ENCODE measurements at places on chromosomes 11 and 22.

DNA sequence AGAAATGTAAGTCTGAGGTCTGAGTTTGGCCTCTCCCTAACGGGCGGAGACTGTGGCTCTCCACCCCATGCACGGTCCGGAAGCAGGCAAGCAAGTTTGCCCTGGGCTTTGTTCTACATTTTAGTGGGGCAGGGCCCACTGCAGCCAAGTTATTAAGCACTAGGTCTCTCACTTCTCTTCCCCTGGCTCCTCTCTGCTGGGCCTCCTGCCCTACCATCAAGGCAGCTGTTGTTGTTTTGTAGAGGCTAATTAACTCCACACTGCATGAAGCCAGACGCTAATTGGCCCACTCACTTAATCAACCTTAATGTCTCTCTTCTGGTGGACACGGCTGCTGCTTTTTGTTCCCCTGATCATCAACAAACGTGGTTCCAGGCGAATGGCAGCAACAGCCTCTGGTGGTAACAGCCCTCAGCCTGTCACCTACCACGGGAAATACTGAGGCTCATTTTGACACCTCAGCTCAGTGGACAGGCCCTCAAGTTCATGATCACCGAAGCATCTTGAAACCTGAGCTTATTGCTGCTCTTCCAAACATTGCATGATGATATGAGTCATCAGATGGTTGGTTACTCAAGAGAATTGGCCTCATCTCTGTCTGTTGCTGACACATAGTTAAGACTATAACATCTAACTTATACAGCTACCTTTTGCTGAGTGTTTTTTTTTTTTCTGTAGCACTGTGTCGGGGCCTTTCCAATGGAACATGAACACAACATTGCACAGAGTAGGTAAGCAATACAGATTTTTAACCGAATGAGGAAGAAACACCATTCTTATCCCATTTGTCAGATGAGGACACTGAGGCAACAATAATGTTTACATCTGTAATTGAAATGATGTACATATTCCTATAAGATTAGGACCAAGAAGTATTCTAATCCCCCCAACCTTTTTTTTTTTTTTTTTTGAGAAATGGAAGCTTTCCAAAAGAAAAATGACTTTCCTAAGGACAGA is 20.8 kb upstream of the LMO2 start:
- peak; percentile 66 for DNase-seq

DNA sequence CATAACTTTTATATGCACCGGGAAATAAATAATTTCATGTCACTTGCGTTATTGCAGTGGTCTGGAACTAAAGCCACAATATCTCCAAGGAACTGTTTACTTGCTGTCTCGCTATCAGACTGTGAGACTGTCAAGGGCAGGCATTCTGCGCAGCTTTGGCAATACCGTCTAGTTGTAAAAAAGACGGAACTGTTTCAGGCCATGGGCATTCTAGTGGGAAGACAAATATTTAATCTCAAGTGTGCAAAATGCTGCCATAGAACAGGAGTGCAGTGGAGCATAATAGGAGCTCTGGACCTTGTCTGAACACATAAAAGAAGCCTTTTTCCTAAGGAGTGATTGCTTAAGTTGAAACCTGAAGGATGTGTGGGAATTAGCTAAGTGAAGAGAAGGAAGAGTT is 53.8 kb downstream of the PACS1 start:
- no peak for DNase-seq

DNA sequence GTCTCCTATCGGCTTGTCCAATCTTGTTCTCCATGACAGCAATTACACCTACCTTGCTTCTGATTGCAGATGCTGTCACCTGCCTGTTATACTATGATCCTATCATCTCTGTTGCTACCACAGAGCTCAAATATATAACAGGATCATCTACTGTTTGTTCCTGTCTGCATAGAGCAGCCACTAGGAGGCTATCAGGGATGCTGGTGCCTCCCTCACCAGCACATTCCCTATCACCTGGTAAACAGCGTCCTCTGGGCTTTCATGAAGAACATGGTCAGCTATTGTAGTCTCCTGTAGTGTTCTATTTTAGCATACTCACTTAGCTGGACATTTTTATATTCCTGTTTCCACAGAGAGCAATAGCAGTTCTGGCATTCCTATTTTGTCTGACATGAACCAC is 87.8 kb upstream of the FAT3 start:
- no peak for DNase-seq

DNA sequence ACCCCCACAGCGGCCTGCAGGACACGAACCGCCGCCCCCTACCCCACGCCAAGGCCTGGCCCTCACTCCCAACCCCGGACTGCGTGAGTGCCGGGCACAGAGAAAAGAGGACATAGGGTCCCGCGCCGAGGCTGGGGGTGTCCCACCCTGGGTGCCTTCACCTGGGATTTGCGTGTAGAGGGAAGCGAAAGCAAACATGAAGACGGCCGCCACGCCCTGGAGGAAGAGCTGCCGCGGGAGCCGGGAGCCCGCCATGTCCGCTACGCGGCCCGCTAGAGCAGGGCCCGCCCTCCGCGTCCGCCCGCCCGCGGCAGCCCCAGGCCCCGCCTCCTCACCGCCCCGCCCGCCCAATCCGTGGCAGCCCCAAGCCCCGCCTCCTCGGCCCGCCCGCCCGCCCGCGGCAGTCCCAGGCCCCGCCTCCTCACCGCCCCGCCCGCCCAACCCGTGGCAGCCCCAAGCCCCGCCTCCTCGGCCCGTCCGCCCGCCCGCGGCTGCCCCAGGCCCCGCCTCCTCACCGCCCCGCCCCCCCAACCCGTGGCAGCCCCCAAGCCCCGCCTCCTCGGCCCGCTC is at the start of gene LMF2:
Gene LMF2 (minus strand): TSS at position 282 of the 570 bp plus-strand sequence. CDS start 27 bp downstream, at position 255.
- peak; percentile 66 for DNase-seq

DNA sequence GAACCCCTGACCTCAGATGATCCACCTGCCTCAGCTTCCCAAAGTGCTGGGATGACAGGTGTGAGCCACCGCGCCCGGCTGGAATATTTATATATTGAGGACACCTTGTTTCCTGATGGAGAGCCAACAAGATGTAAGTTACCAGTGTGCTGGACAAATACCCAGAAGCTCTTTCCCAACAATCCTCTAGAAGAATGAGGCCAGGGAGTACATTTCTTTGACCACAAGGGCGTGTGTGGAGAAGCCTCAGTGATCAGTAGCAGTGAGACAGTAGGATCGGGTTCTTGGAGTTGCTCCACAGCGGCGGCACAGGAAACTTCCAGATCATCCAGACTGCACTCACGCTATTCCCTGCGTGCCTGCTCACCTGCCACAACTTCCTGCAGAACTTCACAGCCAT is 10.3 kb upstream of the POLA2 start:
- DNase-seq = no peak

GRCh38 chr11:75812542-75813040 is 2.4 kb upstream of the UVRAG start:
- no peak for DNase-seq

- no peak for DNase-seq
These were observed 89.0 kb upstream of the GRK3 start for GRCh38 chr22:25475257-25476022.

DNA sequence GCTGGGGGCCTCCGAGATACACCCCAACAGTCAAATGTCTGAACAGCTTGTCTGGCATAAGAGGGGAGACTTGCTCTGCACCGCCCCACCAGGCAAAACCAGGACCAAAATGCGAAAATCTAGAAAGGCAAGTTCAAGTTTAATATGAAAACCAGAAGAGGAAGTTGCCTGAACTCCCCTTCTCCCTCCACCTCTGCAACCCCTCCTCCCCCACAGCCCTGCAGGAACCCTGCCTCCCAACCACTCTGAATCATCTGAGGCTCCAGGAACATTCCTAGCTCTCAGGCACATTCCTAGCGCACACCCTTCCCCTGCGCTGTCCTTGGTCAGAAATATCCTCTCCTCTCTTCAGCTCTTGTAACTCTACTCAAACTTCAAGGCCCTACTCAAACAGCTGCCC is 36.7 kb downstream of the ISX start:
- peak; percentile 5 for DNase-seq

GRCh38 chr22:16925407-16925966 is 82.5 kb downstream of the GAB4 start:
- no peak for DNase-seq

DNA sequence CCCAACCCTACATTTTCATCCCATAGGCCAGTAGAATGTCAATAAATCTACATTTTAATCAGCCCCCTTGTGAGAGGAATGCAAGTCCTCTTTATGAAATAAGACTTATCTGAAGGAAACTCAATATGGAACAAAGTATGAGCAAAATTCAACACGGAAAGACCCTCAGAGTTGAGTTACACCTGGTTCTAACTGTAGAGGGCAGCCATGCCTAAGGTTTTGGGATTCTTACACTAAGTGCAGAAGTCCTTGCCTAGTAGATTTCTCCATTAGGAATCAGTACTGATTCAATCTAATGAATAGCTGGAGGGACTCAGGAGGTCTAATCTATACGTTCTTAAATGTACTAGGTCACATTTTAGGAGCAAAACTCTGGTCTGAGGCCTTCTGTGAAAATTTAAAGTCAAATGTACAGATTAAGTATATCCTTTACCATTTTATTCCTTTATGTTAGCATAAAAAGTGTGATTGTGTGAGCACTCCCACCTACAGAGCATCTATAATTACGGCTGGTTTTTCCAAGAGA is 904.5 kb downstream of the DLG2 start:
- DNase-seq = peak; percentile 12

GRCh38 chr11:102560555-102561011 is 30.0 kb upstream of the MMP7 start:
- no peak for DNase-seq

DNA sequence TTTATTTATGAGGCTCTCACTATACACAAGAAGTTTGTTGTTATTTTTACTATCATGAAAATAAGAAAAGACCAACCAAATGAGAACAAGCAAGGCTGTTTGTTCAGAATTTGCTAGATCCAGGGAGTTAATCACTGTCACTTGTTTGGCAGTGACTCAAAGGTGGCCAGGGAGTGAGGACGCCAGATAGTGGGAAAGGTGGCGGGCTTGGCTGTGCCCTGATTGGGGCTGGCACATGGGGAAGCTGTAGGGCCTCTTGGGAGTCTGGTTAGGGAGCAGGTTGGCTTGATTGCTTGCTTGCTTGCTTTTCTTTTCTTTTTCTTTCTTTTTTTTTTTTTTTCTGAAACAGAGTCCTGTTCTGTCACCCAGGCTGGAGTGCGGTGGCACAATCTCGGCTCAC is 53.1 kb upstream of the SLC22A12 start:
- no peak for DNase-seq

DNA sequence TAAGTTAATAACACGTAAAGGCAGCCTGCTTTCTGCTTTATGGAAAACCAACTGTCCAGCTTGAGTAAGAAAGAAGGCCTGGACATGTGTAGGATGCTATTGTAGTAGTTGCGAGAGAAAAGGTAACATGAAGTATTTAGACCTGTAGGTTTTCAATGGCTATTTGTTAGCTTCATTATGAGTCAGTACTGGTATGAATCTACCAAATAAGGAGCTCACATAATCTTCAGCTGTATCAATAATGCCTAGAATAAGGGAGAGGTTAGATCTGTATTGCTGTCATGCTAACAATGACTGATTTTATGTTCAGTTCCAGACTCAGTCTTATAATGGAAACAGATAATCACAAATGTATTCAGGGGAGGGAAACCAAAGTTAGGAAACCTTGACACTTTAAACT is 550.3 kb downstream of the CNTN5 start:
- no peak for DNase-seq

- DNase-seq = no peak
These were observed 26.1 kb upstream of the ZNRF3 start for GRCh38 chr22:28857288-28857687.

DNA sequence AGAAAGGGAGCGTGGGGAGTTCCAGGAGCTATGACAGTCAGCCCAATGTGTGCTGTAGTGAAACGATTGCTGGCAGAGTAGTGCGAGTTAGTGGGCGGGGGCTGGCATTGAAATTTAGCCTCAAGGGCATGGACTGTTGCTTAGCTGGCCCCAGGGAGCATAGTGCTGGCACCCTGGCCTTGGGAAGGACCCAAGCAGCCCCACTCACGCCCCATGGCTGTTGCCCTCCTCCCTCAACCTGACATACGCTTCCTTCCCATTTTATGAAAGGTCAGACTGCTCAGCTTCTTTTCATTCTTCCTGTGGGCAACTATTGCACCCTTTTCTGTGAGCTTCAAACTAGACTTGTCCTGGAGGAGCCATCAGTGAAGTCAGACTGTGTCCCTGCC is 52.0 kb upstream of the SUSD2 start:
- DNase-seq = no peak

DNA sequence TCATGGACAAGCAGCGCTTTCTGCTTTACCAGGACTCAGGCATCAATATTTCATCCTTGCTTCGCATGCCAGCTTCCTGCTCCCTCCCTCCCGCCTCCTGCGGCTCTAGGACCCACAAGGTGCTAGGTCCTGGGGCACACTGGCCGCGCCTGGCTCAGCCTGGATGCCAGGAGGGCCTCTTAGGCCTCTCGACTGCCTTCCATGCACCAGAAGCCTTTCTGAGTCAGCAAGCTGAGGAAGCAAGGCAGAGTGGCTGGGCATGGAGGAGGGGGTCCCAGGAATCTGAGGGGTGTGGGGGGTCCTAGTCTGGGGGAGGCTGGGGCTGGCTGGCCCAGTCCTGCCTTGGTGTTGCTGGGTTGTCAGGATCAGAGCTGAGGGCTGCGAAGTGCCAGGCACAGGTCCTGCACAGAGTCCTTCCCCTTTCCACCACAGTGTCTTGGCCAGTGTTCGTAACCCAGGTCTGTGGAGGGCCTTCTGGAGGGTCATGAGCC is 61.0 kb upstream of the THY1 start:
- no peak for DNase-seq

- no peak for DNase-seq
These were observed 206.9 kb upstream of the TMEM45B start for GRCh38 chr11:129608711-129609110.

DNA sequence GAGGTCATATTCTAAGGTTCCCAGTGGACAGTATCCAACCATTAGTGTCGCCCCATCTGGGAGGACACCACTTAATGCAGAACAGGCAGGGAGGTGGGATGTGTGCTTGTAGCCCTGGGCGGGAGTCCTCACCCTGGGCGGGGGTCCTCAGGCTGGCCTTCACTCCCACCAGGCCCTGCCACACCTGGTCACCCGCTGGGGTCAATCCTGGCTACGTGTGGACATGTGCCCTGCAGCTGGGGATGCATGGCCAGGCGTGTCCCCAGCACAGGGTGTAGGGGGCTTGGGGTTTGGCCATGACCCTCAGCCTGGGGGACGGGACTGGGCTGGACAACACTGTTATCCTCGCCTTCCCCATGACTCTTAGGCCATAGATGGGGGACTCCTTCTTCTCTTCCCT is 18.8 kb downstream of the TRPM5 start:
- no peak for DNase-seq

- no peak for DNase-seq
These were observed 56.4 kb downstream of the IGLL1 start for GRCh38 chr22:23523713-23524112.

GRCh38 chr22:20392983-20393704 is 807 bp upstream of the ZNF74 start:
- DNase-seq = no peak

Data from A549 (cell line).